ENCODE measurements at places on chromosomes 16 and 17.

- no peak for DNase-seq
Measured at GRCh38 chr16:67885545-67885944, 860 bp downstream of the NRN1L start.

- DNase-seq = no peak
Measured at GRCh38 chr17:43832168-43832975, 574 bp downstream of the MPP3 start.

GRCh38 chr17:49214676-49215360 is 4.3 kb downstream of the ABI3 start:
- DNase-seq = no peak

GRCh38 chr16:15538507-15538906 is 104.1 kb downstream of the BMERB1 start:
- no peak for DNase-seq

- no peak for DNase-seq
Measured at GRCh38 chr16:30065943-30066760, 592 bp downstream of the ALDOA start.

- no peak for DNase-seq
Measured at GRCh38 chr16:67541391-67542263, 13.0 kb downstream of the RIPOR1 start.

- no peak for DNase-seq
Measured at GRCh38 chr17:18961634-18962493, 9.9 kb downstream of the SLC5A10 start.

- DNase-seq = no peak
Measured at GRCh38 chr17:21378553-21378952, 2.4 kb downstream of the KCNJ12 start.

GRCh38 chr17:72590382-72590781 is 469.6 kb downstream of the SOX9 start:
- no peak for DNase-seq

DNA sequence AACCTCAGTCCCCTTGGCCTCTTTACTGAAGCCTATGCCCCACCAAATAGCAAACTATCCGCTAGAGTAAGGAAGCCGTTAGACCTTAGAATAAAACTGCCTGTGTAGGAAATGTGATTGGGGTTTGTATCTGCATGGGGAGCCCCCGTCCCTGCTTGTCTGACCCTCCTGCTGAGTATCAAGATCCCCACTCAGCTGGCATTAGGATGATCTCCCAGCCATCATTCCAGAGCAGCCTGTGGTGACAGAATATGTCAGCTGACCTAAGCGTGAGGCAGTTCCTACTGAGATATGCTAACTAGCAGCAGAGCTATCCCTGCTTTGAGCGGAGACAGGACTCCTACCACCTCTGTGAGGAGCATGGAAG is 645 bp upstream of the GFOD2 start:
- DNase-seq = peak; percentile 4

- DNase-seq = no peak
Measured at GRCh38 chr17:28216528-28216927, 102.5 kb upstream of the TMEM97 start.

GRCh38 chr17:70172923-70173322 is 3.6 kb downstream of the KCNJ2 start:
- no peak for DNase-seq

- no peak for DNase-seq
Measured at GRCh38 chr17:64053101-64053500, 32.7 kb upstream of the ICAM2 start.

DNA sequence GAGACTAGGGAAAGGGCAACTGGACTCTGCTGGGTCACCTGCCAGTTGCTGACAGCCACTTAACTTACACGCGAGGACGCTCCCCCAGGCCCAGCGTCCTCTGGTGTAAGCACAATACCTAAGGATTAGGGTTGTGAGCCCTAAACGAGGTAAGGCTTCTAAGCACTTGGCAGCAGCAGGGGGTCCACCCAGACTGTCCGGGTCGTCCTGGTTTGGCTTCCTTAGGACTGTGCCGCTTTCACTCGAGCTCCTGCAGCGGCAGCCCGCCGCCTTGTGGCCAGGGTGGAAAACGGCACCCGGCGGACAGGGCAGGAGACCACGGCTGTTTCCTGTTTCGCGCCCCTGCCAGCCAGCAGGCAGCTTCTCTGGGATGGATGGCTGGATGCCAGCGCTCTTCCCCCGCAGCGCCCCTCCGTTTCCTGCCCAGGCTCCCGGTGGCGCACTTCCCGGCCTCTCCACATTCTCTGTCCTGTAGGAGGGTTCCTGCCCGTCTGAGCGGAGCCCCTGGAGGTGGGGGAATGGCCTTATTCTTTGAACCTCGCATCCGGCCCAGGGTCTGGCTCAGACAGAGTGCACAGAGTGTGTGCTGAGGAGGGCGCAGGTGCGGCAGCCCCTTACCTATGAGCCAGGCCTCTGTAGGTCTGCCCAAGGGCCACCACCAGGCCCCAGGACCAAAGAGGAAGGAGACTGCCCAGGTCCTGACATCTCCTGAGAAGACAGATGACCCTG is 47.0 kb upstream of the AMZ2 start:
- DNase-seq = peak; percentile 72

DNA sequence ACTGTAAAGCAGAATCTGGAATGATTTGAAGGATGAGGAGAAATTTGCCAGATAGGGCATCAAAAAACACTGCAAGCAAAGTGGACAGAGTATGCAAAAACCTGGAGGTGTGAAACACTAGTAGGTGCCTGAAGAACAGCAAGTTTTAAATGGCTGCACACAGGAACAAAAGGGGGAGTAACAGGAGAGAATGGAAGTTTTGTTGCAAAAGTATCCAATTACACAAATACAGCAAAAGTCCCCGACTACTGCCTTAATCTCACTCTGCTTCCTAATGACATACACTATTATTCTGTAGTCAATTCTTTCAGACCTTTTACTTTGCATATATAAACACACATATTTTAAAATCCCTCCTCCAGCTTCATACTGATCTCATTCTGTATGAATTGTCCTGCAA is 1.5 kb downstream of the HEATR6 start:
- DNase-seq = no peak

GRCh38 chr16:79018650-79019429 is 581.7 kb downstream of the MAF start:
- DNase-seq = no peak

GRCh38 chr17:45311760-45312476 is 4.9 kb downstream of the MAP3K14 start:
- DNase-seq = peak; percentile 61

GRCh38 chr16:62079236-62079635 is 43.0 kb upstream of the CDH8 start:
- no peak for DNase-seq

DNA sequence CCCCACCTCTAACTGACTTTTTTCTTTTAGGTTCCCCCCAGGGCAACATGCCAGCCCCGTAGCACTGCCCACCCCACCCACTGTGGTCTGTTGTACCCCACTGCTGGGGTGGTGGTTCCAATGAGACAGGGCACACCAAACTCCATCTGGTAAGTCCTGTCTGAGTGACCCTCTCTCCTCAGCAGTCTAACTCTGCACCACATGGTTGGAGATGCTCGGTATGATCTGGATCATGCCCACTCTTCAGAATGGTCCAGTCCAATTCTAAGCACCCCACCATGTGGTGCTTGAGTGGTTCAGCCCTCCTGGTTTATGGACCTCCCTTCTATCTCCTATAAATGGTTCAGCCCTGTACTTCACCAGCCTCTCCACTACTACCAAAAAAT is 5.9 kb downstream of the KDM6B start:
- DNase-seq = peak; percentile 30

GRCh38 chr17:61863801-61864126 is 436 bp upstream of the BRIP1 start:
- no peak for DNase-seq

DNA sequence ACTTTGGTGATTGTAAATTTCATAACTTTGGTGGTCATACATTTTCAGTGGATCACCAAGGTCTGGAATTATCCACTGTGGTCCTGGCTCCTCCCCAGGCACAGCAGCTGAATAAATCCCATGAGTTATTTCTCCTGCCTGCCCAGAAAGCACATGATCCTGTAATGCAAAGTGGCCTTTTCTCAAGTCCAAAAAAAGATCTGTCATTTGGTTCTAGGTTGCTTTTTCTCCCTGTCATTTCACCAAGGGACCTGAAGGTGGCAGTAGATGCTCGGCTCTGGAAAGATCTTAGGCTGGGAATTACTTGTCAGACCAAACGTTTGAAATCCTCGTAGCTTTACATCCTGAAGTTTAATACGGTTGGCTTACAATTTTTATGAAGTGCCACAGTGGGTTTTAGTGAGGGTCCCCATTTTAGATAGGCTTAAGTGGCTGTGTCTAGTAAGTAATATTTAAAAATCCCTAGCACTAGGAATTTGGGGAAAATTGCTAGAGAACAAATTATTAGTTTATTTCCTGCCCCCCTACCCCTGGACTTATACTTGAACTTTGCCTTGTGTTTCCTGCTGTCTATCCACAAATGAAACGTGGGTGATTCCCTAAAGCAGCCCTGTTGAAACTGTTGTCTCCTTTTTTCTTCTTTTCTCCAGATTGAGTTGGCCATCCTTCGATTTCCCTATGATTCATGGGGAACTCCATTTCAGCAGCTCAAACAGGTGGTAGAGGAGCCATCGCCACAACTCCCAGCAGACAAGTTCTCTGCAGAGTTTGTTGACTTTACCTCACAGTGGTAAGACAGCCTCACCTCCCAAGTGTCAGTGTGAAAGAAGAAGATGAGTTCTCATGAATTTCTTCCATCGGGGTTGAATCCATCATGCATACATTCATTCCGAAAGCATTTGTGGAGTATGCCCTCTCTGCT is 111.7 kb downstream of the MAP2K6 start:
- DNase-seq = no peak

DNA sequence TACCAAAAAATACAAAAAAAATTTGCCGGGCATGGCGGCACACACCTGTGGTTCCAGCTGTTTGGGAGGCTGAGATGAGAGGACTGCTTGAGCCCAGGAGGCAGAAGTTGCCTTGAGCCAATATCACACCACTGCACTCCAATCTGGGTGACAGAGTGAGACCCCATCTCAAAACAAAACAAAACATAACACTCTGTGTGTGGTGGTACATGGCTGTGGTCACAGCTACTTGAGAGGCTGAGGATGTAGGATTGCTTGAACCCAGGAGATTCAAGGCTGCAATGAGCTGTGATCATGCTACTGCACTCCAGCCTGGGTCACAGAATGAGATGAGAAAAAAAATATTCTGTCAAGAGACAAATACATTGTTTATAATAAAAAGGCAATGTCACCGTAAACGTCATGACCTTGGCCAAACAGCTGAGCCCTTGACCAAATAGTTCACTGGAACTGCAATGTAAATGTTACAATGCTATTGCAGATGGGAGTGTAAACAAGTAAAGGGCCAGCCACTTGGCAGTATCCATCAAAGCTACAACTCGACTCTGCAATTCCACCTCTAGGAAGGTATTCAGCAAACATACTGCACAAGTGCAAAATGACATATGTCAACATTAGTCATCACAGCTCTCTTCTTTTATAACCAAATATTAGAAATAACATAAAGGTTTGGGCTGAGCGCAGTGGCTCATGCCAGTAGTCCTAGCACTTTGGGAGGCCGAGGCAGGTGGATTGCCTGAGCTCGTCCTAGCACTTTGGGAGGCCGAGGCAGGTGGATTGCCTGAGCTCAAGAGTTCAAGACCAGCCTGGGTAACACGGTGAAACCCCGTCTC is 16.9 kb downstream of the EARS2 start:
- no peak for DNase-seq

DNA sequence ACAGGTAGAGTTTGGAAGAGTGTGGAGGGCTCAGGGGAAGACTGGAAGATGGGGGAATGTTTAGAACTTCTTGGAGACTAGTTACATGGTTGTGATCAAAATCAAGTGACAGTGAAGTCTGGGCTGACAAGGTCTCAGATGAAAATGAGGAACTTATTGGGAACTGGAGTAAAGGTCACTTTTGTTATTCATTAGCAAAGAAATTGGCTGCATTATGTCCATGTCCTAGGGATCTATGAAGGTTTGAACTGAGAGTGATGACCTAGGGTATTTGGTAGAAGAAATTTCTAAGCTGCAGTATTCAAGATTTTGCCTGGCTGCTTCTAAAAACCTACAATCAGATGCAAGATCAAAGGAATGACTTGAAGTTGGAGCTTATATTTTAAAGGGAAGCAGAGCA is 747.1 kb downstream of the KCNJ2 start:
- no peak for DNase-seq

DNA sequence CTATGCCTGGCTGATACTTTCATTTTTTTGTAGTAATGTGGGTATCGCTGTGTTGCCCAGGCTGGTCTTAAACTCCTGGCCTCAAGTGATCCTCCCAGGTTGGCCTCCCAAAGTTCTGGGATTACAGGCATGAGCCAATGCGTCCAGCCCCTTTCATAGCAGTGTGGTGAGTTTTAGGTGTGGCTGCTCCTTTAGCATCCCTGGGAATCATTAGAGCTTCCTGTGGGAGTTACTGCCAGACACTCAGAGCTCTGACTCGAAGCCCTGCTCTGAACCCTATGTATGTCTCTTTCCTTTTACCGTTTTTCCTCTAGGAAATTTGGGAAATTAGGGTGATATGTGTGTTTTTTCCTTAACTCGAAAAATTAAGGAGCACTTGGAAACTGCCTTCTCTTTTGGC is 44.5 kb downstream of the NDE1 start:
- DNase-seq = no peak

- DNase-seq = no peak
Measured at GRCh38 chr16:1019231-1020090, 37.9 kb downstream of the SOX8 start.

DNA sequence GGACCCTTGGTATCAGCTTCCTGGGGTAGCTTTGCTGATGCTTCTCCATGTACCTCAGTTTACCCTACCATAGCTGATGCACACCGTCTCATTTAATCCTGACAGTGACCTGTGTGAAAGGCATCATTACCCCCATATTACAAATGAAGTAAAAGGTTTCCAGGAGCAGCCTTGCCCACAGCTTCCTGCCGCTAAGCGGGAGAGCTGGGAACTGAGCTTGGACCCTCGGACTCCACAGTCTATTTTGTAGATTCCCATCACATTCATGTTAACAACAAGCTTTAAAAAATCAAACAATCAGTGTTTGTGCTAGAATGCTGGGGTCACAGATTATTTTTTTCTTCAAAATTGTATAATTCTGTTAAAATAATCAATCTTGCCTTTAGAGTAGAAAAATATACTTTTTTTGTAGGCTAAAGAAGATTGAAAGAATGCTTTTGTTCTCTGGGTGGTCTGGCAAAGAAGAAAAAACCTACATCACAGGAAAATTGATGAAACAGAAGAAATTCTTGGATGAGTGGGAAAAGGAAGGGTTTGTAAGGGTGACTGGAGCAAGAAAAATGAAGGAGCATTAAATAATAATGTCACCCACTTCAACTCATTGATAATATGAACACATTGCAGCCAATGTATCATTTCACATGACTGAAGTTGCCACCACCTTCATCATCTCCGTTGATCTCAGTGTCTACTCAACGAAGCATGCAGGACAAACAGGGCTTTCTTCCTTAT is 9.5 kb upstream of the USP10 start:
- no peak for DNase-seq

DNA sequence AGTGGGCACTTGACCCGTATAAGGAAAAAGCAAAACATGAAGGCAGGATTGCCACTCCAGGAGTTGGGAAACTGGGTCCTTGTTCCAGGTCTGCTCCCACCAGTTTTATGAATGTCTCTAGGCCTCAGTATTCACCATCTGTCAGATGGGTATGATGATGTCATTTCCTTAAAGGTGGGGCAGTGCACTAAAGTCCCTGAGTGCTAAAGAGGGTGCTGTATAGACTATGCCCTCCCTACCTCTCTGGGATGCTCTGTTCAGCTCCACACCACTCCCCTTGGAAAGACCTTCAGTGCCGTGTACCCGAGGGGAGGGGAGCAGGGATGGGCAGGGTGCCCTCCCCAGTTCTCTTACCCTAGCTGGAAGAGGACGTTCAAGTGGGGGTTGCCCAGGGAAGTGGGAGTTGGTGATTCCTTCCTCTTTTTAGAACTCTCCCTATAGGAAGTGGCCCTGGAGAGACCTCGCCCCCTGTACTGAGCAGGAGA is 2.2 kb downstream of the LASP1 start:
- DNase-seq = no peak
